Cerebellar nuclear complex (tissue), 1 donor: ENCODE measurements at places on chromosomes 2 and 18.

DNA sequence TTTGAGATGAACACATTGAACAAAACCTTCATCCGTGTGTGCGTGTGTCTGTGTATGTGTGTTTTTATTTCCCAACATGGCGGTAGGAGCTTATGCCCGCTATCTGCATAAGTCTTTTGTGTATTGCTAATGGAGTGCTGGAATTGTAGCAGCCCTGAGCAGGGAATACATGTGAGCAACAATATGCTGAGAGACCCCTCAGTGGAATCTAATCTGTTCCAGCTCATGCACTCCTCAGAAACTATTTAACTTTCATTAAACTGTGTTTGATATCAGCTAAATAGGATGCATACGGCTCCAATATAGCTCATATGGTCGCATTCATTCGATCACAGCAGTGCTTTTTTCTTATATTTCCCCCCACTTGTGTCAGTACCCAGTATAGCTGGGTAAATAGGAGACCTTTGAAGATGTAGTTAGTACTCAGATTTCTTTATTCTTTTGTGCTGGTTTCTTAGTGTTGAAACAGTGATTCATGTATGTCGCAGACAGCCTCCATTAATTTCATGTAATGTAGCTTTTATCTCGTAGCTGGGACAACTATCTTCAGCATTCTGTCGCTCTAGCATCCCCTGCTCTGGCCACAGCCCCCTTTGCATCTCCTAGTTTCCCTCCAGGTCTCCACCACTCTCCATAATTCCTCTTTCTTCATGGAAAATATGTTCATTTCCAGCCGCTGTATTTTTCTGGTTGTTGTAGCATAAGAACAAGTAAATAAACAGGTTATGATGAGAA is 891.2 kb downstream of the BCL11A start:
- DNase-seq = no peak

DNA sequence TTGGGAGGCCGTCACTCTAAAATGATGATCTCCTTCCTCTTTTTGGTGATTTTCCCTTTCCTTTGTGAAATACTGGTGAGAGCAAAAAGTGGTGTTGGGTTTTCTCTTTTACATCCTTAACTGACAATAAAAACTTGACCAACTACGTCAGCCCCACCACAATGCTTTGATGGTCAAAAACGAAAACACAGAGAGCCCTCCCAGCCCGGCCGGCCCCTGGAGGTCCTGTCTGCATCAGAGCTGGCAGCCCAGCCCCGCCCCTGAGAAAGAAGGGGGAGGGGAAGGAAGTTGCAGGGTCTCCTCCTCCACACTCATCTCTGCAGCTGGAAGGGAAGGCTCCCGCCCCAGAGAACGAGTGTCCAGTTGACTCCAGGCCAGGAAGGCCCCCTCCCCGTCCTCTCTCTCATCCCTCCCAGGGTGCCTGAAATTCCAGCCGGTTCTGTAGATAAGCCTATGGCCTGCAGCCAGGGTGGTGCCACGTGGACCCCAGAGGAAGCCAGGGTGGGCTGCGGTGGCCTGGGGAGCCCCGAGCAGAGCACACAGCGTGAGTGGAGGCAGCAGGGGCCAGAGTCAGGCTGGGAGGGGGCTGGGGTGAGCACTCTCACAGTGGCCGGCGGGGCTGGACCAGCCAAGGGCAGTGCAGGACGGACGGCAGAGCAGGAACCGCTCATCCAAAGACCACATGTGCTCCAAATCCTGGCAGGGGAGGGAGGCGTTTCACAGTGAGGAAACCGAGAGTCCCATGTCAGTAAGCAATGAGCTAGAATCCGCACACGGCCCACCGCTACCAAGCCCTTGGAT is 19.8 kb downstream of the BIN1 start:
- DNase-seq = no peak

GRCh38 chr2:238079874-238080327 is 19.1 kb downstream of the SCLY start:
- no peak for DNase-seq

DNA sequence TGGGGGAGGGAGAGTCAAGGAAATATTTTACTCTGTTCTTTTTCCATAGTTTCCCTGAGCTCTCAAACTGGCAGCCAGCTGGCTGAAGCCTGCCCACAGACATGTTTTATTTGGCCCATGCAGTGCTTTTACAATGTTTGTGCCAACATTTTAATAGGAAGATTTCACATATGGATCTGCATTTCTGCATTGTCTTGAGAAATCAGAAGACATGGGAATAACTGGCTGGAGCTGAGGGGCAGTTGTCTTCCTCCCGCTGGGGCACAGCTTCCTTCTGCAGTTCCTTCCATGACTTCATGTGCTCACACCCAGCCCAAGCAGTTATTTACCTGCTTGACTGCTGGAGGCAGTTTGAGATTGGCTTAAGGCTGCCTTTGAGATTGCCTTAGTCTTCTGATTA is 74.4 kb downstream of the PLCL1 start:
- no peak for DNase-seq

- no peak for DNase-seq
These were observed 21.1 kb upstream of the NAPG start for GRCh38 chr18:10504723-10505122.

DNA sequence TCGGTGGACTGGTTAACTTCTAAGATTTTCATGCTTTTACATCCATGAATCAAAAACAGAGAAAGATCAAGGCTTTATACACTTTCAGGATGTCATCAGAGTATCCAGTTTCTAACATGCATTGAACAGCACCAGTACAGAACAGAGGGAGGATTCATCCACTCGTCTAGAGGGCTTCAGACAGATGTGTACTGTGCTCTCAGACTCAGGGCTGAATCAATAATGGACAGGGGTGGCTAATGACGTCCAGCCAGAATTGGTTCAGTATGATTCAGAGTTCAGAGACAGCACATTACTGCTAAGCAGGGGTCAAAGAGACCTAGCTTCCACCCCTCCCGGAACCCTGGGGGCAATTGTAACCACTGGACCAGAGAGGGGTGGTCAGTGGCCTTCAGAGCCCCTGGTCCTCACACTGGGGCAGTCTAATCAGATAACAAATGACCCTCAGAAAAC is 37.3 kb downstream of the RNU4ATAC start:
- no peak for DNase-seq

GRCh38 chr2:28068088-28068487 is 177.6 kb downstream of the BABAM2 start:
- no peak for DNase-seq

DNA sequence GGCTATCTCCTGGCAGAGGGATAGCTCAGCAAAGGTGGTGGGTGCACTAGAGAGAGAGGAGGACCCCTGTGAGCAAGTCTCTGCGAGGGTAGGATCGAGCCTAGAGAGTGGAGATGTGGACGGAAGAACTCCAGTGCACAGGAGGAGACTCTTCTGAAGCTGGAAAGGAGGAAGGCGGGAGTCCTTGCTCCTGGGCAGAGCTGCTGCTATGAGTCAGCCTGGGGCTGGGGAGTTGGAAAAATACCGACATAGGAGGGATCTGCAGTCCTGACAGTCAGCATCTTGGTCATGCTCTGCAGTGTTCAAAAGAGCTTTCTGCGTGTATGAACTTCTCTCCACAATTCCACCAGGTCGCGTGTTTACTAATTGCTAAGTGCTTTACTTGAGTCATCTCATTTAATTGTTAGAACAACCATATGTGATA is 233.8 kb downstream of the LDLRAD4 start:
- DNase-seq = no peak

- no peak for DNase-seq
These were observed 638 bp upstream of the ADD2 start for GRCh38 chr2:70768590-70769085.

- no peak for DNase-seq
These were observed 56.0 kb upstream of the FZD7 start for GRCh38 chr2:201977651-201978050.

DNA sequence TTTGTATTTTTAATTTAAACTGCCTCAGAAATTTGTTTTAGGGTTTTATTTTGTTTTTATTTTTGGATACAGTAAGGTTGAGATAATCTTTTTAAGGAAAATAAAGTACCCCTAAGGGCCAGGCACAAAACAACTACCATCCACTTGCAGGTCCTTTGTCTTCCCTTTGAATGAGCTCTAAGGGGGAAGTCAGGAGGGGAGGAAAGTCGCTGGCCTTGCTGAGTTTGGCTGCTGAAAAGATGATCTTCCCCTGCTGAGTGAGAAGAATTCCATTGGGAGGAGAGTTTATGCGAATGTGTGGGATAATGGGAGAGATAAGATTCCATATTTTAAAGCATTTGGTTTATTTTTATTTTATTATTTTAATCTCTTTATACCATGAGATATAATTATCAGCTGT is 100.7 kb downstream of the ARHGAP15 start:
- DNase-seq = no peak

- no peak for DNase-seq
These were observed 159.5 kb downstream of the COL4A4 start for GRCh38 chr2:227004482-227004881.

- DNase-seq = no peak
These were observed 175.8 kb upstream of the MSH6 start for GRCh38 chr2:47607005-47607679.

GRCh38 chr2:229930656-229931055 is 8.4 kb downstream of the FBXO36 start:
- no peak for DNase-seq

- no peak for DNase-seq
These were observed 37.1 kb upstream of the ASAP2 start for GRCh38 chr2:9169349-9170107.

DNA sequence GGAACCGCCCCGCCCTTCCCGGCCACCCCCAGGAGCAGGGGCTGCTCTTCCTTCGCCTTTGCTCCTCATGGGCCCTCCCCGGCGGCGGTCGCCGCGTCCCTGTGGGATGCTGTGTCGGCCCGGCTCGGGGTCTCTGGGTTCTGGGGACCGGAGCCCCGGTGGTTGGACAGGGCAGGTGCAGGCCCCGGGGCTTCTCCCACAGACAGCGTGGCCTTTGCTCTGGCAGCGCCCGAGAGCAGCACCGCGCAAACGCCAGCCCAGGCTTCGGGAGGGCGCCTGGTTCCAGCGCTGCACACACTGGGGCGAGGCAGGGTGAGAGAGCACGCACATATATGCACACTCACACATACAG is 9.0 kb upstream of the KCNG2 start:
- DNase-seq = no peak
